ENCODE measurements at places on chromosomes 11 and 22.

GRCh38 chr11:120205596-120206161, 5.2 kb upstream of the OAF start:
- no peak for DNase-seq

DNA sequence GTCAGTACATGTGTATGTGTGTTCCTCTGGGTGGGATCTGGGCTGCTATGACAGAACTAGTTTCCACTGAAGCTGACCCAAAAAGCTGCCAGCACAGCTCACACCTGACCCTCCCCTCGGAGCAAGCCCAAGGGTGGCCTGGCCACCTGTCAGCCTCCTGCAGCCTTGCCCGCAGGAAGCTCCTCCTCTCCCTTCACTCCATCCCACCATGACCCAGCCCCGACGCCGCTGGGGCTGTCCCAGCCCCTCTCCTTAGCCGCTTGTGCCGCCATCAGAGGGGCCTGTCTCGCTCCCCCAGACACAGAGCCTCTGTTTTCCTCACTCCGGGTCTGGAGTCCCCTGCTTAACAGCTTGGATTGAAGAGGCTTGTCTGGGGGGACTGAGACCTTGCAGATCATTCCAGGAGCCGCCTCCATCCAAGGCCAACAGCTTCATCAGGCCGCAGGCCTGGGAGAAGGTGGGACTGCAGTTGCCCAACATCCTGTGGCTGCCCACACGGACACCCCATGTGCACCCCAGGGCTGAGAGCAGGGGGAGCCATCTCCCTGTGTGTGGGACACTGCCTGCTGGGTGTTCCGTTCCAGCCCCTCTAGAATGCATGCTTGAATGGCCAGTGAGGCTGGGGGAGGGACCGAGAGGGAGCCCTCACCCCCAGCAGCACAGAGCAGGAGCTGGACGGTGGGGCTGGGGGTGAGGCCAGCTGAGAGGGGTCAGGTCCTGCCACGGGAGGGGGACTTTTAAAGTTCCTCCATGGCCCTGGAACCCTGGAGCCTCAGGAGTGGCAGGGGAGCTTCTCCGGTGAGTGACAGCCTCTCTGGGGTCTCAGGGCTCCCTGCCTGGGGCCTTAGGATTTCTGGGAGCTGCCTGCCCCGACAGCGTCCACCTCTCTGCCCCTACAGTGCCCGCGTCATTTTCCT, 696 bp downstream of the MRGPRF start:
- DNase-seq: no peak

- no peak for DNase-seq
These were observed 351.5 kb downstream of the BRD1 start for GRCh38 chr22:49476176-49476575.

DNA sequence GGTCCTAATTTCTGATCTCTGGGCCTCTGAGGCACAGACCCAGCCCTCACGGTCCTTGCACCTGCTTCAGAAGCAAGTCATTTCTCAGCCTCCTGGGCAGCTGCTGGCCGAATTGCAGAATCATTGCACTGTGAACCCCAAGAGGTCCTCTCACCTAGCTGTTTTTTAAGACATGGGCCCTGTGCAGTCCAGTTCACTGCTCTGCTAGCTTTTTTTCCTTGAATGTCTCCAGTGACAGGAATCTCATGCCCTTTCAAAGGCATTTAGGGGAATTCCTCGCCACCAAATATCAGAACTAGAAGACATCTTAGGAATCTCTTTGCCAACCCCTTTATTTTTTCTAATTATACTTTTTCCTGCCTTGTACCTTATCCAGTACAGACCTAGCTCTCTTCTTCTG, 35.6 kb upstream of the TP53I11 start:
- no peak for DNase-seq

Measured in activated naive CD4-positive, alpha-beta T cell treated with anti-CD3 and anti-CD28 coated beads, Interleukin-2, amount 10 ng/mL, durations not matched to agents 7 days and 5 days (primary cell).